Right atrium auricular region (tissue), 2 donors: ENCODE measurements at places on chromosomes 16 and 17. TPM values are rescaled to one million over a fixed set of nuclear protein-coding genes. Genes with fewer than 3 reads are reported as not detected.

Gene KIF2B
- not detected for total RNA-seq

Gene SLC5A10
- total RNA-seq: 0.16 TPM

Gene RBBP6
- 18.7 TPM for total RNA-seq

- DNase-seq: no peak
These were observed 10.9 kb upstream of the FOXF1 start for GRCh38 chr16:86499440-86499786.

GRCh38 chr17:79664930-79665737 lies 54.3 kb upstream of the RBFOX3 start:
- peak; percentile 63 for DNase-seq

DNA sequence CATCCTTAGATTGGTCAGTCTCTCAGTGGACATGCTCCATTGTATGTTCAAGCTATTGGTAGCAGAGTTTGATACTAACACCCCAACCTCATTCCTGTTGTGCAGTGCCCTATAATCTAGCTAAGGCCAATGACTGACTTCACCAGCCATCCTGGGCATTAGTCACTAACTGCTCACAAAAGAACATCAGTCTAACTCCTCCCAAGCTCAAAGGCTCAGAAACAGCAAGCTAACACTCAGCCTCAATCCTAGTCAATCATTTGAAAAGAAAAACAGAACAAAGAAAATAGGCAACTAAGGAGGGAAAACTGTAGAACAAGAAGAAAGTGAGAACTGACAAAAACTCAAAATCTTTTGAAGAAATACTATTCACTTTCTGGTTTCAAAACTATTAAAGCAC lies 199.1 kb upstream of the C17orf78 start:
- DNase-seq: no peak

DNA sequence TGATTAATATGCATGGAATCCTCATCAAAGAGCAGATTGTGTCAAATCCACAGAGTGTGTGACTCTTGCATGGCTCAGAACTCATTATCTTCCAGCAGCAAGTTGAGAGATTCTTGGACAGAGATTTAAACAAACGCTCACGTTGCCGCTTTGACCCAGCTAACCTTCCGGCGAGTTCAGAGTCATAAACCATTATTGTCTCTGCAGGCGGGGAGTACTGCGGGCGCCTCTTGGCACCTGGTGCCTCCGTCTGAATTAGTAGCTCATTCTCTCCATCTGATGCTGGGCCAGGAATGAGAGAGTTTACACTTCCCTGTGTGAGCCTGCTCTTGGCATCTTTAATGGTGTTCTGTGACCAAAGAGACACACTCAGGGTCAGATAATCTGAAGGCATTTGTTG lies 138.6 kb upstream of the WSCD1 start:
- no peak for DNase-seq

DNA sequence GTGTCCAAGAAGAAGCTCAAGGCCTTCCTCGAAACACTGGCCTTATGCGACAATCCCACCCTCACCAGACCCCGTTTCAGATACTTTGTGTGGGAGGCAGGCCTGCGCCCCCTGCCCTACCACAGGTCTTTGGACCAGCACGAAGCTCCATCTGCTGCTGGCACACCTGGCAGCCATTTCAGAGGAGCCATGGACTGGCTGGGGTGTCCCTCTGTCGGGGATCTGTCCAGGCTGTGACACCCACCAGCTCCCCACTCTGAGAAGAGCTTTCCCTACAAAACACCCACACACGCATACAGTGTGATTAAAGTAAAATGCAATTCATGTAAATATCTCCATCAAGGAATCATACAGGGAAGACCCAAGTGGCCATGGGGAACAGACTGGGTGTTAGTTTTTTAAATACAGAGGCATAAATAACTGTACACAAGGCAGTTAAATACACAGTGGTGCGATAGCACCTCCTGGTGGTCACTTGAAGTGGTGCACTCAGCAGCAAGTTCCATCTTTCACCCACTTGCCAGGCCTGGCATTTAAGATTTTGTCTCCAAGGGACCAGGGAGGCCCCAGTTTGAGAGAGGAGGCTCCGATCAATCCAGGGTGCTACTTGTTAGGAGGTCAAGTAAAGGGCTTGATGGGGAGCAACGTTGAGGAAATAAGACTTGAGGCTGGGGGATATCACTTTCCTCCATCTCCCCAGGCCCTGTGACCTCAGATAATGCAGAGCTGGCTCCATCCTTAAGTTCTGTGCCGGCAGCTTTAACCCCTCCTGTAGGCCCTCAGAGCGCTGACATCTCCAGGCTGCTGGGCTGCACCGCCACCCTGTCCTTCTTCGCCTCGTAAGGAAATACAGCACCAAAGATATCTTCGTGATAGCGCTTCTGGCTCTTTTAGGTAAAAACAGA lies 43.6 kb downstream of the NOS2 start:
- DNase-seq: no peak

GRCh38 chr17:65408050-65408449 lies 153.4 kb downstream of the AXIN2 start:
- no peak for DNase-seq

DNA sequence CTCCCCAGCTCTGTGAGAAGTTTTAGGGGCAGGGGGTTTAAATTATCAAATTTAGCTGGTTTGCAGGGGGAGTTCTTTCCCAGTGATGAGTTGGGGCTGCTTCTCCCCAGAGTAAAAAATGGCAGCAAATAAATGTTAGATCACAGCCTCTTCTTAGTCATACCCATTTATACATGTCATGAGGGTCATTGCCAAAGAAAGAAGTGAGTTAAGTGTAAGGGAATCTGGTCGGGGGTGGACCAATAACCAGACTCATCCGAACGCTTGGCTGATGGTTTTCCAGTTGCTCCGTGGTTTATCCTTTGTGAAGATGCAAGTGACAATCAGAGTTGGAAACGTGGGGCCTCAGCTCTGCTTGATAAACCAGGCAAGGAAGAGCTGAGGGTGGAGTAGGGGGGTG lies 87.1 kb downstream of the PLXDC1 start:
- no peak for DNase-seq

- no peak for DNase-seq
These were observed 18.1 kb upstream of the FOXJ1 start for GRCh38 chr17:76159157-76159556.

DNA sequence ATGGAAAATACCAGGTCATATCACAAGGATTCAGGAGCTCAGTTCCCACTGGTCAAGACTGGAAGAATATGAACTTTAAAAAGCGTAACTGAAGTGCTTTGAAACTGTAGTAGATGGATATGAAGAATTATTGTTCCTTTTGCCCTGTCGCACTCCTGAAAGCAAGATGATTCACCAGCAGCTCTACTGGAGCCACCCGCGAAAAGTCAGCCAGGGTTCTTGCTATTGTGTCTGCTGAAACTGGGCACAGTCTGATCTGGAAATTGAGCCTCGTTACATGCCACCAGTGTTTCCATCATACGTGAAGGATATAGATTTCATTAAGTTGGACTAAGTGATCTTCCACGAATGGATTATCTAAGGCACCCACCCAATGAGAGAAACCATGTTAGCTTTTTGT lies 16.6 kb downstream of the AP2B1 start:
- no peak for DNase-seq
